CD4-positive, alpha-beta T cell treated with Interleukin-21 for 1 hour (primary cell): ENCODE measurements at places on chromosomes 7 and 10.

- no peak for DNase-seq
Measured at GRCh38 chr10:1688531-1688930, 48.8 kb downstream of the ADARB2 start.

- no peak for DNase-seq
Measured at GRCh38 chr7:18893156-18893555, 224.3 kb downstream of the TWIST1 start.

DNA sequence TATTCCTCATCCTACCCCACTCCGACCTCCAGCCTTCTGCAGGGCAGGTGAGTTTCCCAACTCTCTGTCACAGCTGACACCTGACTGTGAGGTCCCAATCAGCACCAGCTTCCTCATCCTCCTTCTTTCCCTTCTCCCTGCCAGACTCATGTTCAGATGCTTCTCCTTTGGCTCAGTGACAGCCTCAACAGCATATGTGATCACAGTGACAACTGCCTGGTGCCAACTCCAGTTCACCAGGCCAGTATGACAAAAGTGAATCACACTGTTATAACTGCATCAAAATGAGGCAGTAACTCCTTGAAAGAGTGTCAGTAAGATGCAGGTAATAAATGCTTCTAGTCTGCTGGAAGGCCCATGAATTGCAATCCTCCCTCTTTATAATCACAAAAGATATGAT is 46.8 kb upstream of the NFE2L3 start:
- DNase-seq: no peak

GRCh38 chr10:8039321-8039881 is 15.1 kb upstream of the GATA3 start:
- peak; percentile 6 for DNase-seq

- DNase-seq: no peak
Measured at GRCh38 chr10:28496481-28496961, 36.4 kb upstream of the WAC start.

- no peak for DNase-seq
Measured at GRCh38 chr7:6649241-6649961, 12.3 kb downstream of the ZNF316 start.

GRCh38 chr7:151433721-151434400 is 6.1 kb downstream of the CRYGN start:
- DNase-seq: no peak

- no peak for DNase-seq
Measured at GRCh38 chr7:34191771-34192479, 286.6 kb downstream of the BMPER start.

GRCh38 chr7:111004310-111004901 is 86.5 kb upstream of the LRRN3 start:
- no peak for DNase-seq

DNA sequence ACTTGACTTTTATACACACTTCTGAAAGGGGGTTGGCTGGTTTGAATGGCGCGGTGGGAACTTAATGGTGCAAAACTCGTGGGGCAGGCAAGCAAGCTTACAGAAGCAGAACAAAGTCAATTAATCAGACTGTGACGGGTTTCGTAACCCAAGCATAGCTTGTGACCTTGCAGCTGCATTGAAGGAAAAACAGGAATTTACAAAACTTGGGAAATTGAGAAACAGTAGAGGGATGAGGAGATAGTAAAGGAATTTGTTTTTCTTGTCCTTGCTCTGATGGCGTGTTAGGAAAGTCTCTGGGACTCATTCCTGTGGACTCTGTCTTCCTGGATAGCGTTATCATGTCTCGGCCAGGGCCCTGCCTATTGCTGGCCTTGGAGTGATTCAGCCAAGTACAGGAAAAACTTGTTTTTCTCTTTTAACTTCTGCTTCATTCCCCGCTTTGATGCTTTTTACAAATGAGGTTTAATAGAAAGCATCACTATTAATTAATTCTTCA is 220.0 kb upstream of the KCND2 start:
- DNase-seq: no peak

DNA sequence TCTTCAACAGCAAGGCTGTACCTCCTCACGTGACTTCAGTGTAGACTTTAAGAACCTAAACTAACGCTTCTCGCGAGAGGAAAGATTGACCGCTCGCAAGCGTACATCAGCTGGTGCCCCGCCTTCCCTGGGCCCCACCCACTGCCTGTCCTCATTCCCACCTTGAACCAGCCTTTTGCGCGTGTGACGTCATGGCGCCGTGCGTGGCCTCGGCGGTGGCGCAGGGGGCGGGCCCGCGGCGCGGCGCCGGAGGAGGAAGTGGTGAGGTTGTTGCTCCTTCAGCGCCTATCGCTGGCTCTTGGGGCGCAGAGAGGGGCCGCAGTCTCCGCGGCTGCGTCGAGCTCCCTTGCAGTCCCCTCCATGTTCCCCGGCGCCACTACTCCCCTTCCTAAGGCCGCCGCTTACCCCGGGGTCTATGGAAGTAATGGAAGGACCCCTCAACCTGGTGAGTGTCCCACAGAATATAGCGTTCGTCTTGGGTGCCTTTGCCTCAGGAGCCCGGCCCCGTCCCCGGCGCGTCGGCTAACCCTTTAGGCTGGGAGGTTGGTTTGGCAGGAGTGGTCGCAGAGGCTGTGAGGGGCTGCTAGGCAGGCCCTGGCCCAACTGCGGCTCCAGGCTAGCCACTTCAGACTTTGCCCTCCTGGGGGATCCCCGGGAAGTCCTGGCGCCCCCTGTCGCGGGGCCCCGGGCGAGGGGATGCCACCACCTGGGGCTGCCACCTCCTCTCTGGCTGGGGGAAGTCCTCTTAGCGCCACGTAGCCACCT is at the start of gene NRBF2:
Gene NRBF2, plus strand, starts transcription at position 273 of the 765 bp plus-strand sequence. Its CDS starts 143 bp downstream, at position 416.
- peak; percentile 98 for DNase-seq

GRCh38 chr10:91758303-91759146 is 39.7 kb upstream of the TNKS2 start:
- DNase-seq: peak; percentile 68

GRCh38 chr10:71860243-71861029 is 9.4 kb upstream of the PSAP start:
- peak; percentile 9 for DNase-seq

DNA sequence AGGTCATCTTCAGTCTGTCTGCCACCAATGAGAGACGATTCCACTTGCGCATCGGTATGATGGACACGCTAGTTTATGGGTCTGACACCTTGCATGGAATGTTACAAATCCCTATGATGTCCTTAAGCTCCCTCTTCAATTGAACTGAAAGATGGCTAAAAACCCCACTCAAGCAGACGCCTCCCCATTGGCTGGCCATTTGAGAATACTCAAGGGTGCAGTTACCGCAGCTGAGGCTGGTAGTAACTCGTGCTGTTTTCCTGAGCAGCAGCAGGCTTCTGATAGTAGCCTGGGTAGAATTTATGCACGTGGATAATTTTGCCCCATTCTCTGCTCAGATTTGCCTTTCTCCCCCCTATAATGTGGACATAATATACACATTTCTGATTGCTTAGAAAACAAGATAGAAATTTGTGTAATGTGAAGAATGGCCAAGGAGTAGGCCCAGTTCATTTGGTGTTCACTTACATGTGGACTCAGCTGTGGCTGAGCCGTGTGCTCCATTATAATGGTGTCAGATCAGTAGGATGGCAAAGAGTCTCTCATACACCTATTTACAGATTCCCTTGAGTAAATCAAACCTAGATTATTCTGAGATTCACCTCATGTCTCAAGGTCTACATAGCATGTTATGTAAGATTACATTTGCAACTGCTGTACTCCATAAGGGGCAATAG is 142.8 kb downstream of the HIBADH start:
- DNase-seq: no peak

- DNase-seq: peak; percentile 81
Measured at GRCh38 chr7:76303202-76304147, 1.0 kb downstream of the HSPB1 start.

DNA sequence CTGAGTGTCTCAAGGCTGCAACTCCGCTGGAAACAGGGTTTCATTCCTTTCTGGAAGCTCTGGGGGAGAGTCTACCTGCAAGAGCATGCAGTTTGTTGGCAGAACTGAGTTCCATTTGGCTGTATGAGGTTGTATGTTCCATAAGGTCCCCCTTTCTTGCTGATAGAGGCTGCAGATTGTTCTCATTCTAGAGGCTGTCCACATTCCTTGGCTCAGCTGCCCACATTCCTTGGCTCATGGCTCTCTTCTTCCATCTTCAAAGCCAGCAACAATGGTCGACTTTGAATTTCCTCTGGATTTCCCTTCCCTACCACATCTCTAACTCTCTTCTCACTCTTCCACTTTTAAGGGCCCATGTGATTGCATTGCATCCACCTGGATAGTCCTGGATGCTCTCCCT is 147.3 kb upstream of the CDCA7L start:
- DNase-seq: no peak

DNA sequence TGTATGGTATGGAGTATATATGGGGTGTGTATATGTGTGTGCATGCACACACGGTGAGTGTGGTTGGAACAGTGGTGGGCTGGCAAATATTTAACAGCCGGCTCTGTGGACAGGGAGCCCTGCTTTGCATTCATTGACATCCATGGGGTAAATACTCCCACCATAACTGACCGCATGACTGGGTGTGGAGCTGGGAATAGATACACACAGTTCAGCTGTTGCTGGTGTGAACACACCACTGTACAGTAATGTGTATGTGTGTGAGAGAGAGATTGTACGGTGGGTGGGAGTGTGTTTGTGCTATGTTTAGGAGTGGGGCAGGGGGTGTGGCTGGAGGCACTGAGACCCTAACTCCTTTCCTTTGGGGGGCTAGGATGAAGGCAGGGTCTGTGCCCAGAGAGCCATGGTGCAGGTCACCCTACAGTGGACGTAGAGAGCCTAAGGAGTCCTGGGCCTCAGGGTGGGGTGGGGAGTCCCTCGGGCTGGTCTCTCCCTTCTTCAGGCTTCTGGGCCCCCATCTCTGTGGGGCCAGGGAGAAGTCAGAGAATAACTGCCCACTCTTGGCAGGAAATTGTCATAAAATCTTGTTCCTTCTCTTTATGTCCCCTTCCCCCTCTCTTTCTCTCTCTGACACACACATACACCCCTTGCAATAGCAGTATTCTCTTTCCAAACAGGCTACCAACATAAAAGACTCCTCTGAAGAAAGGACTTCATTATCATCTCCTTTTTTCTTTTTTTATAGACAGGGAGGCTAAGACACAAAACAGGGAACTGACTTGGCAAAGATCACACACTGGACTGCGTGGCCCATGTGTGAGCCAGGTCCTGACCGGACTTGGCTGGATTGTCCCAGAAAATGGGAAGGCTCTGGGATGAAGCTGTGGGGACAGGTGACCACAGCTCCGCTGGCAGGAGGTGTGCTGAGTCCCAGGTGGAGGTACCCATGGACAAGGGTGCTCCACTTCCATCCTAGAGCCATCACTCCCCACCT is 3.2 kb downstream of the SFRP5 start:
- DNase-seq: no peak

DNA sequence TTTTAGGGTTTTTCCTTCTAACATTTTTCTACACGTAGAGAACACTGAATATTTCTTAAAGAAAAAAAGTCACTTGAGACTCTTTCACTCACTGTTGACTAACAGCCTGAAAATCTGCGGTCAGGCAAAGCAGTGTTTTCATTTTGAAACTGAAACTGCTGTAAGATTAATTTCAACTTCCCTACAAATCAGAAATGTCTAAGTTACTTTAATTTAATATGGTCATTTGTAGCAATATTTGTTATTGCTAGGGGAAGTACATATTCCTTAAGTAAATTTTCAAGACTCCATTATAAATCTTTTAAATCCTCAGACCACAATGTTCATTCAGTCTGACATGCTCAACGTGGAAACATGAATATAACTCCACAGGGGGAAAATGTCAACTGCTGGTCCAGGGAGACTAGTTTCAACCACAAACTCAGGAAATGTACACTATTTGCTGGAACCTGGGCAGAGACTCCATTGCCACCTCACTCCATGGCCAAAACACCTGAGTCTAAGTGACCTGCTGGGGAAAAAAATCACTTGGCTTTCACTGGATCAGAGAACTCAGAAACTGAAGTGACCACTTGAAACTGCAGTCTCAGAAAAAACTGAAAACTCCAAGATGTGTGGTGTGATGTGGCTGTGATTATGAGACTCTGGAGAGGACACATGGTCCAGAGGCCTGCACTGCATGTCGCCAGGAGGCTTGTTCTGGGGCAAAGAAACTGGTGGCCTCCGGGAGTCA is 161.2 kb downstream of the TAX1BP1 start:
- peak; percentile 50 for DNase-seq

DNA sequence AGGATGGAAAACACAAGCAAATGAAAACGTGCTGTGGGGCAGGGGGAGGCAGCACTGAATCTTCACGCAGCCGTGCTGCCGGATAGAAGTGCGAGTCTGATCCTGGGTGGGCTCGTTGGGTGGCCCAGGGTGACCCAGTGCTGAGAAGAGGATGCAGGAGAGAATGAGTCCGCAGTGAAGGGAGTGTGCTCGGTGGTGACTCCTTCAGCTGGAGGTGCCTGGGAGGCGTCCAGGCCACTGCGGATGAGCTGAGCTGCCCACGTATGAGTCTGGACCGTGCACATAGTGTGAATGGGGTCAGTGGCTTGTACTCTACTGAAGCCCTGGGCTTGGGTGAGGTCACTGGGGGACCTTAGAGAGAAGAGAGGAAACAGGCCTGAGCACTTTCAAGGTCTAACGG is 190.0 kb upstream of the MGMT start:
- DNase-seq: no peak

DNA sequence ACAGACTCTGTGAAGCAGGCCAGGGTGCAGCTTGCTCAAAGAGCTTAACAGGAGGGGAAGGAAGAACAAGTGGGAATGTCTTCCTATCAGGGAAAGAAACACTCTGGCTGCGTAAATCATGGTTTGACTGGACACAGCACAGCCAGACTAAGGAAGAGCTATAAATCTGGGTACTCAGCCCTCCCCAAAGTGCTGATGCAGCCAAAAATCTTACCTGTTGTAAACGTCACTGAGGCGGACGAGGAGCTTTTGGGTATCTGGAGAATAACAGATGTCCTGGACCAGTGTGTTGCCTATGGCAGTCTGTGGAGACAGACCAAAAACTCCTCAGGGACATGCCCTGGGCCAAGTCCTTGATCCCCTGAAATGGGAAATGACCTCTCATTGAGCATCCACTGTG is 43.1 kb upstream of the HNRNPH3 start:
- no peak for DNase-seq

- DNase-seq: no peak
Measured at GRCh38 chr10:70874061-70874460, 14.3 kb downstream of the PCBD1 start.

- DNase-seq: no peak
Measured at GRCh38 chr10:86363184-86363832, 3.3 kb downstream of the GRID1 start.

DNA sequence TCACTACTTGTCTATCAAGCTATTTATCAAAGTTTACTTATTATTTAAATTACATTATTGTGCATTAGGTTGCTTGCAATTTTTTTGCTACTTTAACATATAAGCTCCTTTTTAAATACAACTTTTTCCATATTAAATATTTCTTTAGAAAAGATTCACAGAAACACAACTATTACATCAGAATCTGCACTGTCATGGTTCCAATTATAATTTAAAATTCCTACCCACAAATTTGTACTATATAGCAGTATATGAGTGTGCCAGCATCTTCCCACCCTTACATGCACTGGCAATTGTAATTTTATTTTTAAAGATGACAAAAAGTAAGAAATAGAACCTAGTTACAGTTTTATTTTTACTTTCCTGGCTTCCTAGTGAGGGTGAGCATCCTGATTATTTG is 15.8 kb downstream of the MINDY3 start:
- DNase-seq: no peak
